ENCODE measurements at places on chromosomes 4 and X. TPM values are rescaled to one million over a fixed set of nuclear protein-coding genes. Genes with fewer than 3 reads are reported as not detected.
A peak's percentile ranks its signal among the peaks of the same experiment; 100 is the strongest.

Gene CASP3
- 52.5 TPM for total RNA-seq

GRCh38 chr4:158172261-158173258 is at the start of gene GASK1B:
GASK1B (minus strand) TSS chr4:158173025; CDS start chr4:158171375, 1,650 bp downstream.
- H3K27ac ChIP-seq, result peak within 1 kb of the TSS; percentile 78
- peak within 1 kb of the TSS; percentile 46 for H3K4me3 ChIP-seq
- H3K27me3 ChIP-seq, result no peaks in the 10 kb centered on the region
- peak; percentile 77 for DNase-seq
- peaks cover 56% of the 10 kb centered on the region for H3K4me1 ChIP-seq
- H3K36me3 ChIP-seq, result no peaks in the 10 kb centered on the region

DNA sequence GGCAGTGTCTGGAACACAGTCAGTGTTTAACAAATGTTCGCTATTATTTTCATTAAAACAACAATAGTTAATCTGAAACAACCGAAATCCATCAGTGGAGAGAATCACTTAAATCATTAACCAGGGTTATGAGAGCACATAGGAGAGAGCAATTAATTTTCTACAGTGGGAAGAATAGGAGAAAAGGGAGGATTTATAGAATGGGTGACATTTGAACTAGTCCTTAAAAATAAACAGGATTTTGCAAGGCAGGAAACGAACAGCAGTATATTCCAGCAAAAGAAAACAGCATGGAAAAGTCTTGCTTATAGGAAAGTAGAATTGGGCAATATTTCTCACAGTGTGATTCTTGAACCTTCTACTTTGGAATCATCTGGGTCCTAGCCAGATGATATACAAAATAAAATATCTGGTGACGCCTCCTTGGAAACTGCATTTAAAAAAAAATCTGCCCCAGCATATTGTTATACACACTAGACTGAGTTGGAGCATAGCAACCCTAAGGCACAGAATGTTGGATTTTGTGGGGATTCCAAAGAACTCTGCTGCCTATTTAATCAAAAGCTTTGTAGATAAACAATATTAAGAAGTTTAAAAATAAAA is 56.1 kb downstream of the INTS12 start:
- no peak overlapping the region for H3K27ac ChIP-seq
- no peaks in the 10 kb centered on the region for H3K4me1 ChIP-seq
- no peak overlapping the region for H3K4me3 ChIP-seq
- no peaks in the 10 kb centered on the region for H3K27me3 ChIP-seq
- DNase-seq, result no peak

Gene SPP1
- 3.5 TPM for total RNA-seq

Gene GLOD5
- not detected for total RNA-seq

DNA sequence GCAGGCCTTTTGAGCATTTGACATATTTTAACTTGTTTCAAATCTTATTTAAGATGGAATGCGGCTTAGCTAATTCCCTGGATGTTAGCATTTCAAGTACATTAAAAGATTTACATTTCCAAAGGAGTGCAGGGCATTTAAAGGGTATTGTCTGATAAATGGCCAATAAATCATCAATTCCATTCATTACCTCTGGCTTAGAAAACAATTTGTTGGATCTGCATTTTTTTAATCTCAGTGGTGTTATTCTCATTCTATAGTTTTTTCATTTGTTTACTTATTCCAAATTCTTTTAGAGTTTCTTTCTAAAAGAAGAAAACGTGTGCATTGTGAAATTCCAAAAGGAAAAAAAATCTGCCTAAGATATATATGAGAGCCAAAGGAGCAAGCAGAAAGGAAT is 1.3 kb upstream of the NLRP2B start:
- H3K27me3 ChIP-seq, result no peaks in the 10 kb centered on the region
- no peaks in the 10 kb centered on the region for H3K4me1 ChIP-seq
- H3K36me3 ChIP-seq, result no peaks in the 10 kb centered on the region
- no peak overlapping the region for H3K27ac ChIP-seq
- DNase-seq, result no peak

GRCh38 chr4:108303488-108304177 is 134.9 kb upstream of the LEF1 start:
- no peaks in the 10 kb centered on the region for H3K4me1 ChIP-seq
- no peaks in the 10 kb centered on the region for H3K36me3 ChIP-seq
- H3K4me3 ChIP-seq, result no peak overlapping the region
- H3K27me3 ChIP-seq, result no peaks in the 10 kb centered on the region
- no peak for DNase-seq
- H3K27ac ChIP-seq, result no peak overlapping the region

DNA sequence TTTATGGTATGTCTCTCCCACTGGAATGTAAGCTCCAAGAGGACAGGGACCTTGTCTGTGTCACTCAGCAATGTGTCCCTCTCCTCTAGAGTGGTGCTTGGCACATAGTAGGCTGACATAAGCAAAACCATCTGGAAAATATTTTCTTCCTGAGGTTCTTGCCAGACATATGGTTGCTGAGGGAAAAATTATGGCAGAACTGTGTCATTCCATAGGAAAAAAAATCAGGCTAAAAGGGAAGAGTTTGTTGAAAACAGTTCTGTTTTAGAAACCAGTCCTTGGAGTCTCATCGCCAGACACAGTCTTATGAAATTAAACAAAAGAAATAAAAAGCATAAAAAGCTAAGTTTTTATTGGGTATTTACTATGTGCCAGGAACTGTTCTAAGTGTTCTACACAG is 60.9 kb downstream of the RTL9 start:
- no peaks in the 10 kb centered on the region for H3K27me3 ChIP-seq
- H3K36me3 ChIP-seq, result no peaks in the 10 kb centered on the region
- DNase-seq, result no peak
- peaks cover 10% of the 10 kb centered on the region for H3K4me1 ChIP-seq
- no peak overlapping the region for H3K4me3 ChIP-seq
- no peak overlapping the region for H3K27ac ChIP-seq

Gene PITX2
- not detected for total RNA-seq

Gene TGIF2LX
- total RNA-seq, result not detected

Gene CT45A3
- not detected for total RNA-seq

Gene NAA11
- not detected for total RNA-seq

Gene PLS3
- 72.8 TPM for total RNA-seq

Gene RPS6KA6
- total RNA-seq, result 22.3 TPM

- DNase-seq, result peak; percentile 33
- no peaks in the 10 kb centered on the region for H3K27me3 ChIP-seq
- no peak overlapping the region for H3K4me3 ChIP-seq
- H3K4me1 ChIP-seq, result no peaks in the 10 kb centered on the region
Observed at GRCh38 chr4:112266823-112267222, 18.9 kb downstream of the TIFA start.

GRCh38 chr4:114807357-114807756 is 208.8 kb downstream of the UGT8 start:
- no peaks in the 10 kb centered on the region for H3K27me3 ChIP-seq
- H3K36me3 ChIP-seq, result no peaks in the 10 kb centered on the region
- H3K27ac ChIP-seq, result no peak overlapping the region

Gene FAM241A
- total RNA-seq, result 8.4 TPM

DNA sequence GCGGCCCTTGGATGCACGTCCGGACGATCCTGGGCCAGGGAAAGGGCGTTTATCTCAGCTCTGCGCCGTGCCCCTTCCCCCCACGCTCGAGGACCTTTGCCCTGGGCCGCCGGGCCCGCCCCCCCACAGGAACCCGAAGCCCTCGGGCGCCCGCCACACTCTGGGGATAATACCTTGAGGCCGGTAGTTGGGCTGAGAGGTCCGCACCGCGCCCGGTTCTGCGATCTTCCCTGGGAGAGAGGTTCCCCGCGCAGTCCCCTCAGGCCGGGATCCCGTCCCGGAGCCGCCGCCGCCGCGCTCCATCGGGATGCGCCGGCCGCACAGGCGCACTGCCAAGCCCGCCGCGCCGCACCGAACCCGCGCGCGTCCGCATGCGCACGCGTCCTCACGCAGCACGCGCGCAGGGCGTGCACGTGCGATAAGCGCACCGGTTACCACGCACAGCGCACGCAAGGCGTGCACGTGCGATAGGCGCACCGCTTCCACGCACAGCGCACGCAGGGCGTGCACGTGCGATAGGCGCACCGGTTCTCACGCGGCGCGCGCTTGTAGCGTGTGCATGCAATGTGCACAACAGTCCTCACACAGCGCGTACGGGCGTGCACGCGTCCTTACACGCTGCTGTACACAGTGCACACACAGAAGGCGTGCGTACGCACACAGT is at the start of gene MAP7D2:
Gene MAP7D2, minus strand, starts transcription at position 331 of the 664 bp plus-strand sequence. Its CDS starts 28 bp downstream, at position 303.
- no peaks in the 10 kb centered on the region for H3K36me3 ChIP-seq
- no peak within 1 kb of the TSS for H3K27ac ChIP-seq
- H3K4me3 ChIP-seq, result peak within 1 kb of the TSS; percentile 34
- peak; percentile 47 for DNase-seq
- H3K4me1 ChIP-seq, result no peaks in the 10 kb centered on the region

- no peaks in the 10 kb centered on the region for H3K27me3 ChIP-seq
- H3K4me3 ChIP-seq, result no peak overlapping the region
- H3K27ac ChIP-seq, result no peak overlapping the region
- H3K36me3 ChIP-seq, result no peaks in the 10 kb centered on the region
Observed at GRCh38 chr4:157889788-157890187, 283.0 kb downstream of the GASK1B start.

Gene HPGDS
- not detected for total RNA-seq

GRCh38 chrX:11611161-11611560 is 54.6 kb downstream of the ARHGAP6 start:
- H3K4me1 ChIP-seq, result no peaks in the 10 kb centered on the region
- H3K27ac ChIP-seq, result no peak overlapping the region
- DNase-seq, result no peak

DNA sequence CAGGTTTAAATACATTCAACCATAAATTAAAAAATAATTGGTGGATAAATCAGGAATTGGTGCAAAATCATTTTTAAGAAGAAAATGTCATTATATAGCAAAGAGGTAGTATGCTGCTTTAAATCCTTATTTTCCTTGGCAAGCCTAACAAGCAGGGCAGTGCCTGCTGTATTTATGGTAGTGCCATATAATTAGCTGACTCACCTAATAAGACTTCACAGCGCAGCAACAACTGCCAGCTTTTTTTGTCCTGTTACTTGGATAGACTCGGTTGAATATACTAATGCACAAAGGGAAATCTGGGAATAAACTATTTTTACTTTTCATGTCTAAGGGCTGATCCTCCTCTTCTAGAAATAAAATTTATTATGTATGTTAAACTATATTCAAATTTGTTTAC is 99.1 kb downstream of the SNCA start:
- no peaks in the 10 kb centered on the region for H3K27me3 ChIP-seq
- no peaks in the 10 kb centered on the region for H3K4me1 ChIP-seq
- no peak for DNase-seq
- H3K4me3 ChIP-seq, result no peak overlapping the region

GRCh38 chr4:32991663-32992062 is 2271.5 kb downstream of the PCDH7 start:
- H3K27ac ChIP-seq, result no peak overlapping the region
- DNase-seq, result no peak
- H3K36me3 ChIP-seq, result no peaks in the 10 kb centered on the region
- no peaks in the 10 kb centered on the region for H3K4me1 ChIP-seq

Gene HERC6
- total RNA-seq, result 18.7 TPM

GRCh38 chrX:94288972-94289371 is 615.0 kb downstream of the FAM133A start:
- no peaks in the 10 kb centered on the region for H3K36me3 ChIP-seq
- no peak overlapping the region for H3K27ac ChIP-seq
- no peak for DNase-seq
- no peaks in the 10 kb centered on the region for H3K27me3 ChIP-seq

DNA sequence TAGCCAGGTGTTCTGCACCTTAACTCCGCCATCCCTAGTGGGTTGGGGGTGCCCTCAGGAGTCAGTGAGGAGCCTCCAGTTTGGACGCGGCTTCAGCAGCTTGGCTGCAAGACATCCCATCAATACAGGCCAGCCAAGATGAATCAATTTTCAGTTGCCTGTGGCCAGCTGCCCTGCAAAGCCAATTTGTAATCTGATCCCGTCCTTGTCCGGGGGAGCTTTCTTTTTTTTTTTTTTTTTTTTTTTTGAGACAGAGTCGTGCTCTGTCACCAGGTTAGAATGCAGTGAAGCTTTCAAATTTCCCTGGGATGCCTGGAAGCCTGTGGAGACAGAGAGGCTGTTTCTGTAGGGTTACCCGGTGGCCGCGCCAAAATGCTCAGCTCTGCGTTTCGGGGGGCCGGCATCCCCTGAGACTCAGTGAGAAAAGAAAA is 192.5 kb downstream of the ASMT start:
- no peak overlapping the region for H3K27ac ChIP-seq
- H3K4me1 ChIP-seq, result no peaks in the 10 kb centered on the region
- no peaks in the 10 kb centered on the region for H3K36me3 ChIP-seq

Data from stomach (tissue), 19 donors.